ENCODE measurements at places on chromosomes 12 and 14.

GRCh38 chr14:28141662-28142061 is 624.9 kb upstream of the FOXG1 start:
- no peak for DNase-seq

- DNase-seq: no peak
Measured at GRCh38 chr12:19588951-19589350, 149.7 kb downstream of the AEBP2 start.

DNA sequence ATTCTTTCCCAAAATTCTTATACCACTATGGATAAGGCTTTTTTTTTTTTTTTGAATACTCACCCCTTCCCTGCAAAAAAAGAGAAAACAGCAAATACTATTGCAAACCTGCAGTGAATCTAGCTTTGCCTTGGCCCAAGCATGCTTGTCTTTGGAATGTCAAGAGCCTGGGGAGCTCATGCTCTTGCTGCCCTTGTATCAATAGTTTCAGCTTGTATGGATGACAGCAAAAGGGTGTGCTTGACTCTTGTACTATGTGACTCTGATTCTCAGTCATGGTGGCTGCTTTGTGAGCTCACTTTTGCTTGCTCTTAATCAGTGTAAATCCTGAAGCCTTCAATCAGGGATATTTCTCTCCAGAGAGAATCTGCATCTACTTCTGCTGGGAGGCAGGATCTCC is 149.2 kb downstream of the EMP1 start:
- no peak for DNase-seq

- DNase-seq: no peak
Measured at GRCh38 chr14:65228436-65228835, 126.1 kb upstream of the MAX start.

GRCh38 chr14:62939970-62940369 is 105.3 kb downstream of the KCNH5 start:
- no peak for DNase-seq

DNA sequence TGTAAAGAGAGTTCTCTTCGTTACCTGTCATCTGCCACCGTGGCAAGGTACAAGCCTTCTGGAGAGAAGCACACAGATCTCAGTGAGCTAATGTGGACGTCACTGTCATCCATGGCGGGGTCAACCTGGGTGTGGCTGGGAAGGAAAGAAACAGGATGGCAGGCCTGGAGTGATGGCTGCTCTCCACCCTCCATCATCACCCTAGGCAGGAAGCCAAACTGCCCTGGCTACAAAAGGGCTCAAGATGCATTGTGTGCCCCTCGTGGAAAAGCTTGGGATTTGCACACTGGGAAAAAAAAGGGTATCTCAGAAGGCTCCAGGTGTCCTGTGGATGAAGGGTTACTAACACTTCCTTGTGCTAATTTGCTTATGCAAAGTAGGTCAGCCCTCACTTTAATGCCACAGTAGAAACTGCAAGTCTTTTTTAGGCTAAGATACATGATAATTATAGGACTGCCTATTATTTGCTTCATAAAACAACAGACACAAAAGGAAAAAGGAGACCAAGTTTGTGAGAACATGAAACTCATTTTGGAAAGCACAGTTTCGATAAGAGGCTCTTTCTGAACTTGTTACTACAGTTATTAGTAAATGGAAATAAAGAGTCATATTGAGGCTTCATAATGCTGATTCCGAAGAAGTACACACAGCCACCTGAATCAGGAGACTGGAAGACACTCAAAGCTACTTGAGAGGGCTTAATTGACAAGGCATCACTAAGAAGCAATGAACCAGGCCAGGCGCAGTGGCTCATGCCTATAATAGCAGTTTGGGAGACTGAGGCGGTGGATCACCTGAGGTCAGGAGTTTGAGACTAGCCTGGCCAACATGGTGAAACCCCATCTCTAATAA is 18.9 kb downstream of the RFC5 start:
- no peak for DNase-seq

DNA sequence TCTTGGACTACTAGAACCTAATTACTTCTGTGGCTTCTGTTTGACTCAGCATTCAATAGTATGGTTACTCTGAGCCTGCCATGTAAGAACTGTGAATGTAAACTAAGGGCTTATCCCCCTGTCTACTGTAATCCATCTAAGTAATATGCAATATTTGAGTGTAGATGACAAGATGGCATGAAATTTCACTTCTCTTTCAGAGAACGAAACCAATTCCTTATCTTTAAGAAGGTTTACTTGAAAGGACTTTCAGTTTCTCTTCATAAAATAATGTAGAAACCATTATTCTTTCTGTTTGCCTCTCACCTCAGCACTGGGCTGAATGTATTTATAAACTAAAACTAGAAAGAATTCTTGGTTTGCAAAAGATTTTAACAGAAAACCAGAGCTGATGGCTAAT is 60.4 kb upstream of the ARID2 start:
- no peak for DNase-seq

DNA sequence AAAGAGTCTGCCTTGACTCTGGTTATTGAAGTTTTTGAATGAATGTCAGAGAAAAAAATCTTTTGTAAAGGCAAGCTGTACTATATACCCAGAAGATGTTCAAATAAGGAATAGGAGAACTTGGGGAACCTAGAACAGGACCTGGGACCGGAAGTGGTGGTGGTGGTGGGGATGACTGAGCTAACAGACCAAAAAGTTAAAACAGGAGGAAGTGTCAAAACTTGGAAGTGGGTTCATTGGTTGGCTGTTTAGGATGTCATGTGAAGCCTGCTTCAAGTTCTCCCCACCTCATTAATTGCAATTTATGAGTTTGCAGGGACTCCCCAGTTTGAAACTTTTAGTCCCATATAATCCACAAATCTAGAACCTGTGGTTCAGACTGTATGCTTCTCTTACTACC is 26.2 kb downstream of the PLXNC1 start:
- DNase-seq: no peak

DNA sequence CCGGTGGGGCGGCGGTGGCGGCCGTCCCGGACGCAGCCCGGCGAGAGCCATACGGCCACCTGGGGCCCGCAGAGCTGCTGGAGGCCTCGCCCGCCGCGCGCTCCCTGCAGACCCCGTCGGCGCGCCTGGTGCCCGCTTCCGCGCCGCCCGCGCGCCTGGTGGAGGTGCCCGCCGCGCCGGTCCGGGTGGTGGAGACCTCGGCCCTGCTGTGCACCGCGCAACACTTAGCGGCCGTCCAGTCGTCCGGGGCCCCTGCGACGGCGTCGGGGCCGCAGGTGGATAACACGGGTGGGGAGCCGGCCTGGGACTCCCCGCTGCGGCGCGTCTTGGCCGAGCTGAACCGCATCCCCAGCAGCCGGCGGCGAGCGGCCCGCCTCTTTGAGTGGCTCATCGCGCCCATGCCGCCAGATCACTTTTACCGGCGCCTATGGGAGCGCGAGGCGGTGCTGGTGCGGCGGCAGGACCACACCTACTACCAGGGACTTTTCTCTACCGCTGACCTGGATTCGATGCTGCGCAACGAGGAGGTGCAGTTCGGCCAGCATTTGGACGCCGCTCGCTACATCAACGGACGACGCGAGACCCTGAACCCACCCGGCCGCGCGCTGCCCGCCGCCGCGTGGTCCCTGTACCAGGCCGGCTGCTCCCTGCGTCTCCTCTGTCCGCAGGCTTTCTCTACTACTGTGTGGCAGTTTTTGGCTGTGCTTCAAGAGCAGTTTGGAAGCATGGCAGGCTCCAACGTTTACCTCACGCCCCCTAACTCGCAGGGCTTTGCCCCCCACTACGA is 716 bp downstream of the RIOX1 start:
- DNase-seq: no peak

- no peak for DNase-seq
Measured at GRCh38 chr12:34286934-34287333, 264.6 kb downstream of the ALG10 start.

- DNase-seq: no peak
Measured at GRCh38 chr14:96176811-96177211, 27.8 kb upstream of the BDKRB2 start.

DNA sequence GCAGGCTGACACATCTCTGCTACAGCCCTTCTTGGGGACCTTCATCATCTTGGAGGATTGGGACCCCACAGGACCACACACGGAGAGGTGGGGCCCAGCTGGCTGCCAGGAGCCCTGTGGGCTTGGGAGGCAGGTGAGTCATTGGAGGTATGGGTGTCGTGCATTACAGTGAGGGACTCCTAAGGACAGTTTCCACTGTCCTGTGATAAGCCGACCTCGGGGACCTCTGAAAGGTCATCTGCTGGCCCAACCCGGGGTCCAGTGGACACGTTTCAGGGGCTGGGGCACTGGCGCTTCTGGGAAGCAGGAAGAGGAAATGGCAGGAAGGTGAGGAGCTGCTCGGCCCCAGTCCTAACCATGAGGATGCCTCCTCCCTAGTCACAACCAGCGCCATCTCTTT is 238.0 kb downstream of the BCL11B start:
- DNase-seq: no peak

GRCh38 chr12:67827820-67828383 is 161.3 kb upstream of the IFNG-AS1 start:
- DNase-seq: no peak

DNA sequence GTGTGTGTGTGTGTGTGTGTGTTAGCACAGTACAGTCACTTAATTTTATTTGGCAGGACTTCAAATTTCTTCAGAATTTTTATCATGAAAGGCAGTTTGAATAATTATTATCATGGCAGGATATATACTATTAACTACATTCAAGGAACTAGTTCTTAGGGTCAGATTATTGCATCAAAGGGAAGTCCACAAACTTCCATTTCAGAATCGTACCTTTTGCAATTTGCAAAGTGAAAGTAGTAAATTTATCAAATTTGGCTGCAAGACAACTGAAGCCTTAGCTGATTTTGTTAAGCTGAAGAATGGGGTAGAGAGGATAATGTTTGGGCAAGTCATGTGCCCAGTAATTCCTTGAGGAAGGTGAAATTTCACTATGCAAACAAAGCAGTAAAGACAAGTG is 68.2 kb downstream of the PLEKHG7 start:
- no peak for DNase-seq

- DNase-seq: no peak
Measured at GRCh38 chr12:14167005-14167628, 185.7 kb upstream of the GRIN2B start.

DNA sequence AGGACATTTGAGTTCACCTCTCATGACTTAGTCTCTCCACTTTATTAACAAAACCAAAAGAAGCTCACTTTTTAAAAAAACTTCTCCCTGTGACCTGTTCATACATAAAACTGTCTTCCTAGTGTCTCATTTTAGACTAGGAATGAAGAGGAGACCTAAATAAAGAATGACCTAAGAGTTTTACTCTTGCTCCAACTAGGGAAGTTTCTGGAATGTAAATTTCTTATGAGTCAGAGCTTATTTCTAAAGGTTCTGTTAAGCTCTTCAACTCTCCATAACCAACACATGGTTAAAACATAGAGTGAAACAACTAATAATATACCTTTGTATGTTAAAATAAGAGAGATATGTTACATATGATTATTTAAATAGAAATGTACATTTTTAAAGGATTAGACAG is 369.8 kb downstream of the EMP1 start:
- no peak for DNase-seq

- no peak for DNase-seq
Measured at GRCh38 chr14:89911010-89911919, 43.3 kb downstream of the EFCAB11 start.

DNA sequence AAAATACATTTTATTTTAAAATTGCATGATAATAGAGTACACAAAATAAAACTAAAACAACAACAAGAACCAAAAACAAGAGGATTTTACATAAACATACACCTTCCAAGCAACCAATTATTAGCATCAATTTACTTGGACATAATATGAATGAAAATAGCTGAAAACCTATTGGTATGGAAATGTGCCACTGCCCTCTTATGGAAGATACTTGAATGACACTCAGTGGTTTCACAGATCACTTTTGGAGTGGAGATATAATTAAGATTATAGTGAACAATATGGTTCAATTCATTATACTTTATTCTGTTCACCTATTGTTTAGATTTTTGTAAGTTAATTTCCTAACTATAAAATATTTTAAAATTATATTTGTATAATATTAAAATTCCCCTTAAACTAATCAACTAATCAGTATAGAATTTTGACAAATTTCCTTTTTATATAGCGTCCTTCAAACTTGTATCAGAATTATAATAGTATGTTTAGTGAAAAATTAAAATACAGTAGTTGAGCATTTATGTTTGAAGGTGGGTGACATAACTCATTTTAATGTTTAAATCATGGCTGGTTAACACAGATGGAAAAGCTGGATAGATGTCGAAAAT is 70.1 kb downstream of the SLC6A15 start:
- DNase-seq: peak; percentile 48

- DNase-seq: no peak
Measured at GRCh38 chr14:58662759-58663158, 25.0 kb downstream of the DACT1 start.

DNA sequence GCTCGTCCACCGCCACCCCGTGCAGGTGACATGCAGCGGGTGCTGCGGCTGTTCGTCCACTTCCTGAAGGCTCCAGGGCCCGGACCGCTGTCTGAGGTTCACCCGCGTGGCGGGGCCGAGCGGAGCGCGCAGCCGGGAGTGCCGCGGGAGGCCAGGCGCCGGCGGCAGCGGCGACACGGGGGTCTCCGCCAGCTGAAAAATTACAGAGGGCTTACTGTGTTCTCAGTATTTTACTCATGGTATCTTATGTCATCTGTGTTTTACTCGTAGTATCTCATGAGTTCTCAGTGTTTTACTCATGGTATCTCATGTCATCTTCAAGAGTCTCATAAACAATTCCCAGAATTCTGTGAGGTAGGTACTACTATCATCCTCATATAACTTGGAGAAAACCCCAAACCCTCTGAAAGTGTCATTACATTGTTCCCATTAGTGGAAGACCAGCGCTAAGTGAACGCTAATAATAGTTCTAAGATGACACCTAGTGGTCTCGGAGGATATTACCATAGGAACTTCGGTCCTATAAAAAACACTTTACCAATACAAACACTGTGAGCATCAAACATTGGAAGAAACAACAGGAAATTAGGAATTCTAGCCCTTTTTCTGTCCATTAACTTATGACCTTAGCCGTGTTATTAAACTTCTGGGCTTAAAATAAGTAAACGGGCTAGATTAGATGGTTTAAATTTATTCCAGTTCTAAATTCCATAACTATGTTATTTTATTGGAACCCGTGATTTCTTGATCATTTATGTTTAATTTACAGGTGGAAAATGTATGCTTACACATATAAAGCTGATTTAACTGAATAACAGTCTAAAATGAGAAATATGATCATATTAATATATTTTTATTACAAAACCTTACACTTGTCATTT is 32.4 kb downstream of the AK7 start:
- peak; percentile 73 for DNase-seq

DNA sequence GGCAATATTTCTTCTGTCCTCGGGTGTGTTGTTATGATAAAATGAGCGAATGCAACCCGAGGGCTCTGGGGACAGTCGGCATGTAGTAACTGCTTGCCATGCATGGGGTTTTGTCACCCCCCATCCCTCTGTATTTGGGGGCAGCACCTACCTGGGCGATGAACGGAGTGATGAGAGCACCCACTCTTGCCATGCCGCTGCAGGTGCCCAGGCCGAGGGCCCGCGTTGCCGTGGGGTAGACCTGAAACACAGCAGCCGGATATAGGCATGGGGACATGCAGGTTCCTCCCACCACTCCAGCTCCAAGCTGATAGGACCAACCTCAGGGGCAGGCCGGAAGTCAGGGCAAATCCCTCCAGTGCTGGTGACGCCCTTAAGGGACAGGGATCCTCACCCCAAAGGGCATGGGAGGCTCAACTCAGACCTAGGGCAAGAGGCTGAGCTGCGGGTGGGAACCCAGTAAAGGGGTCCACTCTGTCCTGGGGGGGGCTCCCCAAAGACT is 35.8 kb downstream of the DAO start:
- DNase-seq: no peak

GRCh38 chr12:2959505-2960389 is 550 bp downstream of the TEAD4 start:
- DNase-seq: no peak

All from SK-N-MC (cell line).